ENCODE measurements at places on chromosomes 13 and 19.

DNA sequence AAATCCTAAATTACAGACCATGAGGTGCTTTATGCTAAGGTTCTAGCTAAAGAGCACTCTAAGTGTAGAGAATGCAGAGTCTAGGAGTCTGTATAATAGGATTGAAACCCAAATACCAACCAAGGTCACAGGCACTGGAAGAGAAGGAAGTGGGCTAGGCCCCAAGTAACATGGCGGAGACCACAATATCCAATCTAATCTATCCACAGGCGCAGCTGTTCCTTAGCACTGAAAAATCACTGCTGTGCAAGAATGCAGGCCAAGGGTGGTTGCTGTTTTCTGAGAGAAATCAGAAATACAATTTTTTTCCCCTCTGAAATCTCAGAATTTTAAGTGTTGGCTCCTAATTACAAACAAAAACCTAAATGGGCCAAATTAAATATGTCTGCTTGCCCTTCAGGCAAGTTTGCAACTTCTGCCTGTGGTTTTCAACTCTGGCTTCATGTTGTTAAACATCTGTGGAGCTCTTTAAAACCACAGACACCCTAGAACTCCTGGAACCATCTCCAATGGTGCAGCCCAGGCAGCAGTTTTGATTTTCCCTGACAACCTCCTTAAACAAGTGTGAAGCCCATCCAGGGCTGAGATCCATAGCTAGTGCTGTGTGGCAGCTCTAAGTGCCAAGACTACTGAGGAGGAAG, 6.1 kb downstream of the RANBP3 start:
- DNase-seq: peak; percentile 15

DNA sequence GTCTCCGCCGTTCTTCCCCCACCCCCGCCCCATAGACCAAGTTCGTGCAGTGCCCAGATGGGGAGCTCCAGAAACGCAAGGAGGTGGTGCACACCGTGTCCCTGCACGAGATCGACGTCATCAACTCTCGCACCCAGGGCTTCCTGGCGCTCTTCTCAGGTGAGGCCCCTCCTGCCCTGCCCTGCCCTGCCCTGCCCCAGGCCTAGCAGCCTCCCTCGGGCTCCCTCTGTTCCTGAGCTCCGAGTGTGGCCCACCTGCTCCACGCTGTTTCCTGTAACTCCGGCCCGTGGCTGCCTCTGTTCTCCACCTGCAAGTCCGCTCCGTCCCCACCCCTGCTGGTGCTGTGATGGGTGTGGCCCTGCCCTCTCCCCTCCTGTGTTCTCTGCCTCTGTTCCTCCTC, 6.4 kb downstream of the LHB start:
- DNase-seq: no peak

GRCh38 chr19:17579661-17580244, 24.3 kb downstream of the COLGALT1 start:
- DNase-seq: peak; percentile 86

GRCh38 chr13:98517576-98518310, 59.2 kb downstream of the STK24 start:
- DNase-seq: no peak

- DNase-seq: no peak
Observed at GRCh38 chr13:98293570-98294142, 116.6 kb upstream of the RNF113B start.

DNA sequence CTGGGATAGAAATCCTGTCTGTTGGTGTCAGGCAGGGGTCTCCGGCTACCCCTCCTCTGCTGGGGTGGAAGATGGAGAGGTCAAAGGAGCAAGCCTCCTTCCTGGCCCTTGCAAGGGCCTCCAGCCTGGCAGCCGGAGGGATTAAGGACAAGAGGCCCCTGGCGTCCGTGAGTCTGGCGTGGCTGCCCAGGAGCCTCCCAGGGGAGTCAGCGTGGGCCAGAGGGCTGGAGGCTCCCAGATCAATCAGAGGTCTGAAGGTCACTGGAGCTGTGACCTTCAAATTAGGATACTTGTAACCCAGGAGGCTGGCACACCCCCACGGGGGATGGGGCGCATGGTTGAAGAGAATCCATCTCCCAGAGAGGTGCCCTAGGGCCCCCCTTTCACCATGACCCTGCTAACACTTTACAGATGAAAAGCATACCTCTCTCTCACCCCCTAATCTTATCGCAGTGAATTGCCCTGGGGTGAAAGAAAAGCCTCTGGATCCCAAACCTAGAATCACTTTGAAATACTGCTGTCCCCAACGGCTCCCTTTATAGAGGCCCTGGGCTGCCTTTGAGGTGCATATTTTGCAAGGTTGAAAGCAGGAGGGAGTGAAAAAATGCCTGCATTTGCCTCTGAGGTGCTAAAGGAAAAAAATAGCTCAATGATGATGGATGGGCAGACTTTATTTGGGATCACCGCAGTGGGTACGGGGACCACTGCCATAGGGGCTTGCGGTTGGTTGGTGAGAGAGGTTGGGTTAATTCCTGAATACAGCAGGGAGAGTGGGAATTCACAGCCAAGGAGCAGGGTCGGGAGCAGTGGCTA, 44.9 kb upstream of the PEG3 start:
- DNase-seq: no peak

DNA sequence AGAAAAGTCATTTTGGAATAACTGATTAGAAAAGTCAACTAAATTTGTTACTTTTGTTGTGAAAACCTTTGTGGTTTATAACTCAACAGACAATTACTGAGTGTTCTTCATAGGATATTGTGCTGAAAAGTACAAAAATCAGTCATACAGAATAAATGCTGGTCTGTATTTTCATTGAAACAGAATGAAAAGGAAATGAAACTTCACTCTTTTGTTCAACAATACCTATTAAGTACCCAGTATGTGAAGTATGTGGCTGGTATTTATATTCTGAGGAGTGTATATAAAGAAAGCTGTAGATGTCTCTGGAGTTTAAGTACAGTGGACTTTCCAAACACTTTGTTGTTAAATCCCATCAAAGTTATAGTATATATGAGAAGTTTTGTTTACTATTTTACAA, 828.4 kb upstream of the ATXN8OS start:
- no peak for DNase-seq

DNA sequence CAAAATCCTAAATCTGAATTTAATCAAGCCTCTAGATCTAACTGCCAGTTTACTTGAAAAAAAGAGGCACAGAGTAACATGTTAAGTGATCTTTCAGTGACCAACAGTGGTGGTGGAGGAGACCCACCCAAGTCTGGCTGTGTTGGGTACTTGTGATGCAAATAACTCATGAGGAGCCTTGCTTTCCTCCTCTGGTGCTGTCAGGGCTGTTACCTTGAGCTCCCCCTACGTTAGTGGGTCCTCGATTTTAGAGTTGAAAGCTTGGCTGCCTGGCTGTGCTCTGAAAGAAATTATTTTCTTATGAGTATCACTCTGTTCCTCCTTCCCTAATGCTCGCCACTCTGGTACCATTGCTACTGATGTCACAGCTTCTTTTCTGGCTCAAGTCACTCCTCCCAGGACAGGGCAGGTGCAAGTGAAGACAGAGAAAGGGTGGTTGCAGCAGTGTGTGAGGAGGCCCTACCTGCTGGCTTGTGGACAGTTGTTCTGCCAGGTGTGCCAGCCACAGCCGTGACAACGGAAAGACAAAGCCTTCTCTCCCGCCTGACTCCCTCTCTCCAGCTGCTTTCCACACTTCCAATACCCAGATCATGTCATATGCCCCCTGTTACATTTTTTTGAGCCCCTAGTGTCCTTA, 6.5 kb upstream of the SUPT20H start:
- no peak for DNase-seq

- no peak for DNase-seq
Observed at GRCh38 chr13:41307884-41308640, 3.0 kb upstream of the NAA16 start.

DNA sequence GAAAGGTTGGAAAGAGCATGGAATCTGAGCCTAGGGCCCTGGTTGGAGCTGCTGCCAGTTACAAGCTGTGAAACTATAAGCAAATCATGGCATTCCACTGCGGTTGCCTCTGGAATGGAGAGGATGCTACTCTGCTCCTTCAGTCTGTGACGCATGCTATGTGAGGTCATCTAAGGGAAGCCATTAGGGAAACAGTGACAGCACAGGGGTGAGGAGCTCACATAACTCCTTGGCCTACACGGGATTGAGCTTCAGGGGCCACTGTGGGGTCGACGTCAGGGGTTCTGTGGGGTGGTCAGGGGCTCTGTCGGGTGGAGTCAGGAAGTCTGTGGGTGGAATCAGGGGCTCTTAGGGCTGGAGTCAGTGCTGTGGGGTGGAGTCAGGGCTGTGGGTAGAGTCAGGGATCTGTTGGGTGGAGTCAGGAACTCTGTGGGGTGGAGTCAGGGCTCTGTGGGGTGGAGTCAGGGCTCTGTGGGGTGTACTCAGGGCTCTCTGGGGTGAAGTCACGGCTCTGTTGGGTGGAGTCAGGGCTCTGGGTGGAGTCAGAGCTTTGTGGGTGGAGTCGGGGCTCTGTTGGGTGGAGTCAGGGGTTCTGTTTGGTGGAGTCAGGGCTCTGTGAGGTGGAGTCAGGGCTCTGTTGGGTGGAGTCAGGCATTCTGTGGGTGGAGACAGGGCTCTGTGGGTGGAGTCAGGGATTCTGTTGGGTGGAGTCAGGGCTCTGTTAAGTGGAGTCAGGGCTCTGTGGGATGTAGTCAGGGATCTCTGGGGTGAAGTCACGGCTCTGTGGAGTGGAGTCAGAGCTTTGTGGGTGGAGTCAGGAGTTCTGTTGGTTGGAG, 35.8 kb upstream of the MEDAG start:
- peak; percentile 43 for DNase-seq

- DNase-seq: no peak
Observed at GRCh38 chr19:18477974-18478373, 40.0 kb upstream of the ISYNA1 start.

GRCh38 chr19:49595819-49596404, 4.9 kb downstream of the PRR12 start:
- no peak for DNase-seq

GRCh38 chr19:54439174-54439851, 9.7 kb upstream of the LENG8 start:
- peak; percentile 29 for DNase-seq

DNA sequence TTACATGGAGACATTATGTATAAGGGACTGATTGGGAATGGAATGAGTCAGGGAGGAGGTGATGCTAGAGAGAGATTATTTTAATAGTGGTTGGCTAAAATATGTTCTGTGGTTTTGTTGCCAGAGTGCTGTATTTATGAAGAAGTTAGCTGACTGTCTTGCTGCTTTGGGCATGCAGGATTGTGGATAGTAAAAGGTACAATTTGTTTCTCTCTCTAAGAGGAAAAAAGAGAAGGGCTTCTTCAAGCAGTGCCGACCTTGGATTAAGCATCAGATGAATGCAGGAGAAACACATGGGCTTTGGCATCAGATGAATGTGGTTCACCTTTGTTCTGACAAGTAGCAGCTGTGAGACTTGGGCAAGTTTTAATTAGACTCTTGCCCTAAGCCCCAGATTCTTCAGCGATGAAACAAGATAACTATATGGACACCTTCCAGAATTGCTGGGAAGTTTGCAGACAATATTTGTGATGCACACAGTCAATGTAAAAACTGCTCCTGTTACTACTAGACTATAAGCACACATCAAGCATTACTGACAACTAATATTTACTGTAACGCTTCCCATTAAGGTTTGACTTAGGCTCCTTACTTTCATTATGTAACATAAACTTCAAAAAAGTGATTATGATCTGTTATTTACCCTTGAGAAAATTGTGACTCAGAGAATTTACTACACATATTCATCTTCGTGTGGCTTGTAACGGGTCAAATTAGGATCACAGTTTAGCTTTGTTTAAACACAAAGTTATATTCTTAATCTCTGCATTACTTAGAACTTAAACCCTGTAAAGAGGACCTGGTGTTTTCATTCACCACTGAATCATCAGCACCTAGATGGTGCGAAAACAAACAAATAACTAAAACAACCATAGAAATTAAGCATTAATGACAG, 824.0 kb downstream of the PCDH9 start:
- DNase-seq: no peak

- no peak for DNase-seq
Observed at GRCh38 chr19:31947436-31948115, 397.8 kb upstream of the ZNF507 start.

DNA sequence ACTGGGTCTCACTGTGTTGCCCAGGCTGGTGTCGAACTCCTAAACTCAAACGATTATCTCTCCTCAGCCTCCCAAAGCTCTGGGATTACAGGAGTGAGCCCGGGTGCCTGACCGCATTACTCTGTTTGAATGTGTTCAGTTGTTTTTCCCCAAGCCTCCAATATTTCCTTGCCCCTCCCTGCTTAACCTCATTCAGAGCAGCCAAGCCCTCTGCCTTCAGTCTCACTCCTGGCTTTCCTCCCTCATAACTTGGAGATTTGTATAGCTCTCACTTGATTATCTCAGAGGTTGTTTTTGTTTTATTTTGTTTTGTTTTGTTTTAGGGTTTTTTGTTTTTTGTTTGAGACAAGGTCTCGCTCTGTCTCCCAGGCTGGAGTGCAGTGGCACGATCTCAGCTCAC, 11.4 kb downstream of the EPHX3 start:
- no peak for DNase-seq

DNA sequence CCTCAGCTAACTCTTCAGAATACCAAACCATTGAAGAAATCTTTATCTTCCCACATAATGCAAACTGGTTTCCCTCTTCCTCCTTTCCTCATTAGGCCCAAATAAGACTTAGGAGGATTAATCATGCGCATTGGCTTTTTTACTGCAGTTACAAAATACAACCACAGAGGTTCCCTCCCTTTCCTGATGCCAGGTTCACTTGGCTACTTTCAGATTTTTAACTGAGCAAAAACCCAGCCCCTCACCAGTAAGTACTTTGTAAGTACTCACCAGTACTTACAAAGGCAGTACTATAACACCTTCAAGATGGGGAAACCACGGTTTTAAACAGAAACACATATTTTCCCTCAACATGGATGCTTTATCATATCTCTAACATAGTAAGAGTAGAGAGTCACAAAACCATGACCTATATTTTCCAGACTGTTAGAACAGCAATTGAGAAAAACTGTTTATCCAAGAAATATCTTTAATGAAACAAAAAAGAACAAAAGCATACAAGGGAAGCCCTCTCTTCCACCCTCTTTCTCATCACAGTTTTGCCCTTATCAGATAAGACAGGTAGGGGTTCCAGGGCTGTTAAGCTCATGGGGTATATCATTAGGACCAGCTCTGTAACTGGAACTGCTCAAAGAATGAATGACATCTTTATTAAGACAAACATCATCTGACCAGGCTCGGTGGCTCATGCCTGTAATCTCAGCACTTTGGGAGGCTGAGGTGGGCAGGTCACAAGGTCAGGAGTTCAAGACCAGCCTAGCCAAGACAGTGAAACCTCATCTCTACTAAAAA, 12.7 kb downstream of the FOXO1 start:
- DNase-seq: peak; percentile 17

- DNase-seq: no peak
Observed at GRCh38 chr19:16566702-16567101, 5.5 kb downstream of the SLC35E1 start.

DNA sequence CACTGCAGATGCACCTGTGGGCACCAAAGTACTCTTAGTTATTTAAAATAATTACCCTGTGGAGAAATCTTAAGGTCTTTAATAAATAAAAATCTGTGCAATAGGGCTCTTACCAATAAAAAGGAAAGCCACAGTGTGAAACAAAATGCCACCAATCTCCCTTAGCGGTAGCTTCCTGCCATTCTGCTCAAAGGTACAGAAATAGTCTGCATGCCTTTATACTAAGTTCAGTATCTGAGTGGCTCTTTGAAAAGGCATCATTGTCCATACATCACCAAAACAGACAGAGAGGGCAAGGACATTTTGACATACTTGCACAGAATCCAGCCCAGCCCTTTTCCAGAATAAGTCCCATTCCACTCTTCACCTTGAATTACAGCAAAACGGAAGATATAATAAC, 161.0 kb downstream of the KLF12 start:
- DNase-seq: no peak

GRCh38 chr19:3162418-3163229, 15.9 kb upstream of the S1PR4 start:
- no peak for DNase-seq

GRCh38 chr13:97004886-97005285, 10.6 kb upstream of the OXGR1 start:
- no peak for DNase-seq

Data from OCI-M1 (cell line).